ENCODE measurements at places on chromosomes 2 and 18.

GRCh38 chr2:47227532-47228279 is 72.6 kb upstream of the STPG4 start:
- DNase-seq: no peak

- DNase-seq: no peak
These were observed 193.3 kb upstream of the RBBP8 start for GRCh38 chr18:22739789-22740188.

DNA sequence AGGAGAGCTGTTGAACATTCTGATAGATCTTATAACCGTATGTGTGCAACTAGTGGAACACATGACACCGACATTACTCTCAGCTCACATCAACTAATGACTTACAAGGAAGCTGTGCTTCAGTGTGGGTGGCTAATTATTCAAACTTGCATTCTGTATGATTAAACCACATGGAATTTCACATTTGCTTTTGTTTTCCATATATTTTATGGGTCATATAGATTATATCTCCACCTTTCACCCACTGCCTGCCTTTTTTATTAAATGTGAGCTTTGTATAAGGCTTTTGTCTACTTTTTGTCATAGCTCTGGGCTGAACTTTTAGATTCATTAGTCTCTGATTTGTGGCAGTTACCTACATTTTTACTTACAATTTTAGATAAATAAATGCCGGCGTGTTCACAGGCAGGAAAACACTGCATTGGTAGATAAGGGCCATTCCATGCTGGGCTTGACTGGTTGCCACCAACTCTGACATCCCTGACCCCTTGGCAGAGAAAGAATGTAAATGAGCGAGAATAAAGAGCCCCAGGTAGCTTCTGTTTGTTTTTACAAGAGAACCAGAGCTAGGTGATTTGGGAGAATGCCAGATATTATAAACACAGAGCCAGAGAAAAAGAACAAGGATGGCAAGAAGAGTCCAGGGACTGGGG is 35.7 kb downstream of the LYPD6 start:
- peak; percentile 78 for DNase-seq

DNA sequence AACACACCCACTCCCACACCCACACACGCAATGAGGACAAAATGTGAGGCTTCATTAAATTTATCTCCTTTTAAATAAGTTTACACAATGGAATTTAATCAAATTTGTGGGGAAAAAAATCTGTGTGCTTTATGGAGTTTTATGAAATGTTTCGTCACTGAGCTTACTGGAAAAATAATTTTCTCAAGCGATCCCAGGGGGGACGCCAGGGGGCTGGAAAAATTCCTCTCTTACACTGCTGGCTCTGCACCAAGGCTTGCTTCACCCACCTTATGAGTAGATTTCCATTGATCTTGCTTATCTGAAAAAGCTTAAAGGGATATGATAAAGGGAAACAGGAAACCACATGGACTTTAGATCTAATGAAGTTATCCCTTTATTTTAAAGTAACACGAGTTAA is 95.5 kb downstream of the CABYR start:
- no peak for DNase-seq

DNA sequence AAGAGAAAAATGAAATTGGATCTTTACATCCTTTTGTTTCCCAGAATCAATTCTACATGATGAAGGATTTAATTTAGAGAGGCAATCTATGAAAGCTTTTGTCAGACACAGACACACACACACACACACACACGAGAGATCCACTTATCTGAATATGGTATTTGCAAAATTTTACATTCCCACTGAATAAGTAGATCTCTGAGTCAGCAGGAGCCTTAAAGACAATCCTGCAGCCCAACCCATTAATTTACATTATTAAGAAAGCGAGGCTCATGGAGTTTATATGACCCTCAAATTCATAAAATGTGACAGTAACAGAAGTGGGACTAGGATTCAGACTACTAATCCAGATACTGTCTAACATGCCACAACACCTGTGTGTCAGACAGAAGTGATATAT is 404.4 kb downstream of the NRXN1 start:
- no peak for DNase-seq

- DNase-seq: peak; percentile 81
These were observed 179.6 kb upstream of the SLC39A10 start for GRCh38 chr2:195477248-195477995.

- no peak for DNase-seq
These were observed 197.1 kb downstream of the TCF4 start for GRCh38 chr18:55390898-55391297.

- DNase-seq: no peak
These were observed 246.2 kb downstream of the ARHGAP15 start for GRCh38 chr2:143375384-143375880.

DNA sequence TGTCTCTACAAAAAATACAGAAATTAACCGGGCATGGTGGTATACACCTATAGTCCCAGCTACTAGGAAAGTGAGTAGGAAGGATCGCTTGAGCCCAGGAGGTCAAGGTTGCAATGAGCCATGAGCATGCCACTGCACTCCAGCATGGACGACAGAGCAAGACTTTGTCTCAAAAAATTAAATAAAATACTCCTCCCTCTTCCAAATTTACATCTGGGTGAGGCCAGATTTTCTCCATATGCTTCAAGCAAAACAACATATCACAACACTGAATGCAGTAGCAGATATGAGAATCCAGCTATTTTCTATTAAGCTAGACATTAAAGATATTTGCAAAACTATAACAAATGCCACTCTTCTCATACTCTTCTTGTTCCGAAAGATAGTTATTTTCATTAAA is 20.9 kb downstream of the MEMO1 start:
- no peak for DNase-seq

- DNase-seq: no peak
These were observed 409.8 kb downstream of the ZNF521 start for GRCh38 chr18:24942144-24942543.

- DNase-seq: no peak
These were observed 699.6 kb downstream of the NYAP2 start for GRCh38 chr2:226098861-226099745.

GRCh38 chr18:27042177-27042576 is 142.9 kb downstream of the CHST9 start:
- DNase-seq: no peak
